Anterior cingulate cortex (tissue), 58 donors: ENCODE measurements at places on chromosomes 1 and 21.

DNA sequence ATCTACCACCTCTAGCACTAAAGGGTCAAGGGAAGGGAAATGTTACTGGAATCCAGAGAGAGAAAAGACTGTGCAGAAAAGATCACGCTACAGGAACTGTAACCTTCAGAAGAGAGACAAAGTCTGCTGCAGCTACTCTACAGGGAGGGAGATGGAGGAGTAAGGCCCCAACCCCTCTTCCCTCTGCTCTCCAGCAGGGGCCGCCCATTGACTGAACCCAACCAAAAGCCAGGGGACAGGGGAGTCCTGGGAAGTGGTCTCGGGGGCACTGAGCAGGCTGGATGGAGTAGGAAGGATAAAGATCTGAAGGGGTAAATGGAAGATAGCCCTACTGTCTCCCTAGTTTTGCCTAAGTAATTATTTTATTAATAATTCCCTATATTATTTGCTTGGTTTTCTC, 72.8 kb upstream of the NR5A2 start:
- no peak for DNase-seq

DNA sequence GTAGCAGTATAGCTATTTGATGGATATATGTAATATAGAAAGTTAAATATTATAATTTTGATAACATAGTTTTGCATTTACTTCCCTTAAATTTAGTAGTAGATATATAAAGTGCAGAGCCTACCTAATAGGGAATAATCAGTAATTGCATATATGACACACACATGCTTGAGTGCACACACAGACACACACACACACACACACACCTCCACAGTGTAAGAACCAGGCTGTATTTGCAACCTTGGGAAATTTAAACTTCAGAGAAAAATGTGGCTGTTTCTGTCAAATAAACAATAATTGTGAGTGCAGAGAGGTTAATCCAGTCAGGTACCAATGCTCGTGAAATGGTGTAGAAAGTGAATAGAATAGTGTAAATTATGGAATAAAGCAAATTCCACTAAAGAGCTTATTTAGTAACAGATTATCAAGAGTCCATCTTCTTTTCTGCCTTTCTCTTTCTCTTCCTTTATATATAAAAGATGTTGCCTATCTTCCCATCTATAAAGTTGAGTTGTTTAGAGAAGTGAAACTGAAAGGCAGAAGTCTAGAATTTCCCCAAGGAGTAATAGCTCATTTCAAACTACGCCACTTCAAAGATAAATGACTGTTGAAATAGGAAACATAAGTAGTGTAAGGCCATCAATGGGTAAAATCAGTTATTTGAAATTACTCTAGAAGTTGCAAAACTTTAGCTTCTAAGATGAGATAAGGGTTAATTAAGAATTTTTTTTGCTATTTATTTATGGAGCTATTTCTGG, 273.7 kb downstream of the SRGAP2C start:
- no peak for DNase-seq

DNA sequence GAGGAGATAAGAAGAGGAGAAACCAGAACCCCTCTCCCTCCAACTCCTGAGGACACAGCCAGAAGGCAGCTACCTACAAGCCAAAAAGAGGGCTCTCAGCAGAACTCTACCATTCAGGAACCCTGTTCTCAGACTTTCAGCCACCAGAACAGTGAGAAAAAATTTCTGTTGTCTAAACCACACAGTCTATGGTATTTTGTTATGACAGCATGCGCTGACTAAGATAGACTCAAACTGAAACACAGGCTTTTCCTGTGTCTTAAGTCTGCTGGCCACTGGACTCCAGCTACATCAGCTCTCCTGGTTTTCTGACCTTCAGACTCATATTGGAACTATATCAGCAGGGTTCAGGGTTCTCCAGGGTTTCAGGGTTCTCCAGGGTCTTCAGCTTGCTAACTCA, 126.5 kb upstream of the TNFSF4 start:
- DNase-seq = no peak

DNA sequence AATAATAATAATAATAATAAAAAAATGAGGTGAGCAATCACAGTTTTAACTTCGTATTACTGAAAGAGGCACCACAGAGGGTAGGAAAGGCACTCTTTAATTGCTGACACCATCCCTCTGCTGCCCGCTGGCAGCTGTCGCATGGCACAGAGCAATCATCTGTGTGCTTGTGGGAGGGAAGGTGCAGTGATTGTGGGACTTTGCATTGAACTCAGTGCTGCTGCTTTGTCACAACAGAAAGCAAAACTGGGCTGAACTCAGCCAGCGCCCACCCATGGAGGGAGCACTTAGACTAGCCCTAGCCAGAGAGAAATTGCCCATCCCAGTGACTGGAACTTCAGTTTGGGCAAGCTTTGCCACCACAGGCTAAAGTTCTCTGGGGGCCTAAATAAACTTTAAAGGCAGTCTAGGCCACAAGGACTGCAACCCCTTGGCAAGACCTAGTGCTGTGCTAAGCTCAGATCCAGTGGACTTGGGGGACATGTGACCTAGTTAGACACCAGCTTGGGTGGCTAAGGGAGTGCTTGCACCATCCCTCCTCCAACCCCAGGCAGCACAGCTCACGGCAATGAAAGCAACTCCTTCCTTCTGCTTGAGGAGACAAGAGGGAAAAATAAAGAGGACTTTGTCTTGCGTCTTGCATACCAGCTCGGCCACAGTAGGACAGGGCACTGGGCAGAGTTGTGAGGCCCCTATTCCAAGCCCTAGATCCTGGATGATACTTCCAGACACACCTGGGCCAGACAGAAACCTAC, 59.3 kb downstream of the WDR4 start:
- DNase-seq = no peak
